ENCODE measurements at places on chromosomes 2 and 18.

DNA sequence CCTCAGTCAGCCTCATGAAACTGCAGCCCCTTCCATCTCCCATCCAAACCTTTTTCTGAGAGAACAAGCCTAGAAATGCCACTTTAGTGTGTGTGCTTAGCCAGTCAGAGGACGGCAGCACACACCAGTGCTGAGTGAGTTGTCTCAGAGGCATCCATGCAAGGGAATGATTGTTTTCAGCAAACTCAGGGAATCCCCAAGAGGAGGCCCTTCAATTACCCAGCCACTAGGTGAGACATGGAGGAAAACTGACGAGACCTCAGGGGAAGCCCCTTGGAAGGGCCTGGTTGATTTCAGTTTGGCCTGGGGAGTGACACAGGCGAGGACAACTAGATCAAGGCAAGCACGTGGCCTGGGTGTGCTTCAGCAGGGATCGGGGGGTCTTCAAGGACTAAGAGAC is 49.7 kb downstream of the APOB start:
- no peak for DNase-seq

- DNase-seq, result no peak
These were observed 393.8 kb upstream of the CYRIA start for GRCh38 chr2:17059458-17059857.

GRCh38 chr2:104758199-104758620 is 95.7 kb upstream of the POU3F3 start:
- DNase-seq, result no peak

DNA sequence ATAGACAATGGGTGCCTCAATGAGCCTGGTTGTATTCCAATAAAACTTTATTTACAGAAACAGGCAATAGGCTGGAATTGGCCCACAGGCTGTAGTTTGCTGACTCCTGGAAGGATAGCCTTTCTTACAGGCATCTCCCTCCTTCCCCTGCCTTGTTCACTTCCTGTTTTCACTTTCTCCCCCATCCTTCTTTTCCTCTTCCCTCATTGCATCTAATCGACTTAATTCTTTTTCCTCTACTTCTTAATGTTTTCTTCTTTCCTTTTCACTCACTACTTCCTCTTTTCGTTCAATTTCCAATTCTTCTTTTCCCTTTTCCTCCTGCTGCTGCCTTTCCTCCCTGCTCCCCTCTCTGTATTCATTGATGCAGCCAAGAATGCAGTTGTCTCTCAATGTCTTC is 70.0 kb downstream of the ABCA12 start:
- no peak for DNase-seq

DNA sequence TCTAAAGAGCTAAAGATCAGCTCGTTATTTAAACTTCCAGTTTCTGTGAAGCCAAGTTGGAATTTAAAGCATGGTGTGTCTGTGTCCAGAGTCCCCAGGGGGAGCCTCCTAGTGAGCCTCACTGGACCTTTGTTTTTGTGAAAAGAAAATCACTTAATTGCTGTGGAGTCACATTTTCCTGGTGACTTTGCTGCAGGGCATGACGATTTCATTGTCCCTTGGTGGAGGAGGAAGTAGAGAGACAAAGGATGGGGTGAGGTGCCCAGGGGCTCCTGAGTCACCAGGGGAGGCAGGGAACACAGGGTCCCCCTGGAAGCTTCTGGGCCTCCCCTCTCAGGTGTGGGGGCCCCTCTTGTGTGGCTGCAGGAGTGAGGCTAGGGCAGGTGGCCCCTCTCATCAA is 19.7 kb downstream of the ATP6V1C2 start:
- DNase-seq, result no peak

GRCh38 chr2:236380051-236380612 is 115.9 kb upstream of the ASB18 start:
- no peak for DNase-seq

DNA sequence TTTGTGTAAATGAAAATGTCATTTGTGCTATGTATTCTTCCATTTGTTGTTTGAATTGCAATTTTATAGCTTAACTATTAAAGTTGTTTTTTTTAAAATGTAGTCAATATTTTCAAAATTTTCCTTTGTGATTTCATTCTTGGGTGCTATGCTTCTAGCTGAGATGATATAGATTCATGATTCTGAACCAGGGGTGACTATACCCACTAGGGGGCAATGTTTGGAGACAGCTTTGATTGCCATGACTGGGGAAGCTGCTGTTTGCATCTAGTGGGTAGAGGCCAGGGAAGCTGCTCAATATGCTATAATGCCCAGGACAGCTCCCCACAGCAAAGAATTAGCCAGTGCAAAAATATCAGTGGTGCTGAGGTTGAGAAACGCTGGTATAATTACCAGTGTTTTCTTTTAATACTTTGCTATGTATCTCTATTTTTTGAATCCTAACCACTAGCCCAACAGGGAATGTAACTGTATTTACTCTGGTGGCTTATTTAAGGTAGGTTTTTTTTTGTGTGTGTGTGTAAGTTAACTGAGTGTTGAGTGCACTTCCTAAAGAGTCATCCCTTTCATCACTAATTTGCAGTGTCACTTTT is 99.7 kb downstream of the MEP1B start:
- peak; percentile 39 for DNase-seq

DNA sequence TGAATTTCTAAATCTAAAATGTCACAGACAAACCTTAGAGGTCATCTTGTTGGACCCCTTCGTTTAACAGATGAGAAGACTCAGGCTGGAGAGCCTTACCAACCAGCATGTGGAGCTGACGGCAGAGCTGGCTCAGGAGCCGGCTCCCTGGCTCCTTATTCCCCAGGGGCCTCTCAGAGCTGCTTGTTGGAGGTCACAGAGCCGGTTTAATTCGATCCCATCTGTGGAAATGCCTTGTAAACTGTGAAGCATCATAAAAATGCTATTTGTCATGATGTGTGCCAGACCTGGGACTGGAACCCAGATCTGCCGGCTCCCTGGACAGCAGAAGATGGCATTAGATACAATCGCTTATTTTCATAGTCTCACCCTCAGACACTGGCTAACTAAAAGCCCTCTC is 8.2 kb upstream of the CIB4 start:
- DNase-seq, result no peak

GRCh38 chr2:10217489-10218435 is 84.9 kb upstream of the HPCAL1 start:
- no peak for DNase-seq

All from foreskin fibroblast (primary cell).